ENCODE measurements at places on chromosomes 13 and 19. TPM values are rescaled to one million over a fixed set of nuclear protein-coding genes. Genes with fewer than 3 reads are reported as not detected.
A peak's percentile ranks its signal among the peaks of the same experiment; 100 is the strongest.

DNA sequence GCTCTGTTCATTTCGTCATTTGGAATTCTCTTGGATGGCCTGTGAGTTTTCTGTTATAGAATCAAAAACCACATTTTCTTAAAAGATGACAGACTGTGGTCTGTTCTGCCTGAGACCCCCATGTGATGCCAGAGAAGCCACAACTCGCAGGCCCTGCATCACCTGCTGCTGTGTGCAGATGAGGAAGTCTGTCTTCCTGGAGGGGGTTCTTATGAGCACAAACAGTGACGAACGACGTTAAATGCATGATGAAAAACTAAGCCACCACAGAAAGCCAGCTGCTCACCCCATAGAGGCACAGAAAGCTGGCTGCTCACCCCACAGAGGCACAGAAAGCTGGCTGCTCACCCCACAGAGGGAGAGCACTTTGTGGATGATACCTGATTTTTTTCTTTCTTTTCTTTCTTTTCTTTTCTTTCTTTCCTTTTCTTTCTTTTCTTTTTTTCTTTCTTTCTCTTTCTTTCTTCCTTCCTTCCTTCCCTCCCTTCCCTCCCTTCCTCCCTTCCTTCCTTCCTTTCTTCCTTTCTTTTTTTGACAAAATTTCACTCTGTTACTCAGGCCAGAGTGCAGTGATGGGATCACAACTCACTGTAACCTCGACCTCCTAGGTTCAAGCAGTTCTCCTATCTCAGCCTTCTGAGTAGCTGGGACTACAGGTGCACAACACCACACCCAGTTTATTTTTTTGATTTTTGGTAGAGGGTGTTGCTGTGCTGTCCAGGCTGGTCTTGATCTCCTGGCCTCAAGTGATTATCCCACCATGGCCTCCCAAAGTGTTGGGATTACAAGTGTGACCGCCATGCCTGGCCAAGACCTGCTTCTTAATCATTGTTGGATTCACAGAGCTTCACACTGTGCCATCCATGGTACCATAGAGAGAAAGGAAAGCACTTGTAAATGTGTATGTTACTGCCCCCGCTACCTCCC lies 1191.4 kb downstream of the UQCRFS1 start:
- DNase-seq, result no peak

GRCh38 chr13:57918086-57918485 lies 286.5 kb downstream of the PCDH17 start:
- DNase-seq, result no peak

DNA sequence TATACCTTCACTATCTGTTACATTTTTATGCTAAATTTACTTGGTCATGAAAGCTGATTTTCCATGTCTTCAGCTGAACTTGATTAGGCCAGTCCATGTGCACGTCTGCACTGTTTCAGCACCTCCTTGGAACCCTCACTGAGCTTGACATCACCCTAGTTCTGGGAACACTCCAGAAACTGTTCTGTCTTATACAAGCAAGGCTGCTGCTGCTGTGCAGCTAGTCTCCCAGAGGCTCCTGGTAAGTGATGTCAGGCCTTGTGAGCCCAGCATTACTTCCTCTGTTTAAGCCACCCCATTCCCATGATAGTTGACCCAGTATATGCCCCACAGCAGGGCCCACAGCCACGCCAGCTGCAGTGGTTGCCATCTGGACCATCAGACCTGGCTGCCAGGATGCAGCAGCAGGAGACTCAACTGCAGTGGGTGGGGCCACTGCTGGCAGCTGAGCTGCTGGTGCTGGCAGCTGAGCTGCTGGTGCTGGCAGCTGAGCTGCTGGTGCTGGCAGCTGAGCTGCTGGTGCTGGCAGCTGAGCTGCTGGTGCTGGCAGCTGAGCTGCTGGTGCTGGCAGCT lies 90.5 kb upstream of the AKAP11 start:
- peak; percentile 70 for DNase-seq

The HIPK4 gene
- total RNA-seq, result 0.72 TPM

GRCh38 chr19:10514211-10515145 lies 2.8 kb downstream of the S1PR5 start:
- no peak for DNase-seq

GRCh38 chr19:47280183-47280797 lies 5.6 kb downstream of the INAFM1 start:
- no peak for DNase-seq

All from umbilical cord (tissue), 2 donors.